Left lung (tissue), 14 donors: ENCODE measurements at places on chromosomes 2 and 18. TPM values are rescaled to one million over a fixed set of nuclear protein-coding genes. Genes with fewer than 3 reads are reported as not detected.

DNA sequence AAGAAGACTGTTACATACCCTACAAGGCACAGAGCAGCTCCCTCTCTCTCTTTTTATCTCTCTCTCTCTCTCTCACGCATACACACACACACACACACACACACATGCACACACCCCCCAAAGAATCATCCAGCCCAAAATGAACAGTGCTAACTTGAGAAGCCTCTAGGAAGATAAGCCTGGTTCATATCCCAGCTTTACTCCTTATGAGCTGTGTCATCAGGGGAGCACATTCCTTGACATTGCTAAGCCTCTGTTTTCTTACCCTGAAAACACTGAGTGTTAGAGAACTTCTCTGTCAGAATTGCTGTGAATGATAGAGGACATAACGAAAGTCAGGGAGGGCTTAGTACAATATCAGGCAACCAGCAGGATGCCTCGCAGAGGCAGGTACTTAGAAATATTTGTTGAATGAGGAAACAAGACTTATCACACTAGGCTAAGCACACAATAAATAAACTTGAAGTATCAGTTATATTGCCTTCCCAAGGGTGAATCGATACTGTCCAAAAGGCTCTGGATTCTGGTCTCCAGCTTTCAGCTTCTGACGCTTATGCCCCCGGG is 725.6 kb upstream of the ID2 start:
- no peak for DNase-seq

- no peak for DNase-seq
These were observed 39.8 kb upstream of the PARD3B start for GRCh38 chr2:204505488-204505887.

DNA sequence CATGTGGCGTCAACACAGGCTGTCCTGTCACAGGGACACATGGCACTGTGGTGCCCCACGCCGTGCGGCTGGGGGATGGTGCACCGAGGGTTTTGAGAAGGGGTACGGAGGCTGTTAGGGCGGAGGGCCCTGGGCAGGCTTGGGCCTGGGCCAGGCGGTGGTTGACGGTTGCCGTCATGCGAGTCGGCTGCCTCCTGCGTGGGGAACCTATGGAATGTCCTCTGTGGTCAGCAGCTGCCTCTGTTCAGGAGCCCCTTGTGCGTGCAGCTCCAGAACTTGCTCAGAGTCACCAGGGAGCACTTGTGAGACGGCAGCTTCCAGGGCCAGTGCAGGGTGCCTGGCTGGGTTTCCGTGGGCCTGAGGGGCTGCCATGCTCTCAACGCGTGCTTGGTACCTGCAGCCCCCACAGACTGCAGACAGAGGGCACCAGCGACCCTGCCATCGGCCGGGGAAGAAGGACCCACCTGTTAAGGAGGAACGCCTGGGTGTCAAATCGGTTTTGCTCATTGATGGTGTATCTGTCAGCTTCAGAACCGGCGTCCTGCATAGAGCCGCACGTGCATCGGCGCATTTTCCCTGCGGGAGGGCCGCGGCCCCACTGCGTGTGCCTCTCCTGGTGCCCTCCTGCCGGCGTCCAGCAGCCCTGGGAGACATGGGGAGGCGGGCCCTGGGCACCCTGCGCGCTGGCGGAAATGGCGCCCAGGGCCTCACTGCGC is 10.0 kb upstream of the D2HGDH start:
- no peak for DNase-seq

DNA sequence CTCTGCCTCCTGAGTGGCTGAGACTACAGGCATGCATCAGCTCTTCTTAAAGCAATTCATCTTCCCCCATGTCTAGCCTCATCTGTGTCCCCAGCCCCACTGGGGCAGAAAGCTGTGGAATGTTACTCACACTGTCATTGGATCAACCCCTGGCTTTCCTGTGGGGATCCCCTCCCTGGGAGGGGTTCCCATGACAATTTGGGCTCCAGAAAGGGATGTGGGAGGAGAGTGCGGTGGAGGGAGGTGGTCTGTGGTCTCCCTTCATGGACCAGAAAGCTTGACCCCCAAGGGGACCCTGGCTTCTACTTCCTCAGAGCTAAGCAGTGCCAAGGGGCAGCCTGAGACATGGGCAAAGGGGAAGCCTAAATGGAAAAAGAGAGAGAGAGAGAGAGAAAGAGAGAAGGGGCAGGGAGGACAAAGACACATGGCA is 1.3 kb downstream of the NGEF start:
- no peak for DNase-seq

DNA sequence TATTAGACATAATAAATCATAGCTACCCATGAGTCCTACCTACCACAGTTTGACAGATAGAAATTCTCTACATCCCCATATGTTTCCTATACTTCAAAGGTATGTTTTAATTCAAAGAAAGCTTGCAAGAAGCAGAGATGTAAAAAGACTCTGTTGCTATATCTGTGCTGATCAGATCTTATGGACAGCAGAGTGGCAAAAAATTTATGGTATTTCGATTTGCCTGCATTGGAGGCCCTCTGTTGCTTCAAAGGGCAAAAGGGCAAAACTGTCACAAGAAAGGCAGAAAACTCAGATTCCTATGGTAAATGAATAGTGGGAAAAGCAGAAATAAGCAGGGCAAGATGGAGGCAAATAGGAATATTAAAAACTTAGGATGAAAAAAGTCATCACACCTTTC is 447.8 kb upstream of the SPHKAP start:
- no peak for DNase-seq

DNA sequence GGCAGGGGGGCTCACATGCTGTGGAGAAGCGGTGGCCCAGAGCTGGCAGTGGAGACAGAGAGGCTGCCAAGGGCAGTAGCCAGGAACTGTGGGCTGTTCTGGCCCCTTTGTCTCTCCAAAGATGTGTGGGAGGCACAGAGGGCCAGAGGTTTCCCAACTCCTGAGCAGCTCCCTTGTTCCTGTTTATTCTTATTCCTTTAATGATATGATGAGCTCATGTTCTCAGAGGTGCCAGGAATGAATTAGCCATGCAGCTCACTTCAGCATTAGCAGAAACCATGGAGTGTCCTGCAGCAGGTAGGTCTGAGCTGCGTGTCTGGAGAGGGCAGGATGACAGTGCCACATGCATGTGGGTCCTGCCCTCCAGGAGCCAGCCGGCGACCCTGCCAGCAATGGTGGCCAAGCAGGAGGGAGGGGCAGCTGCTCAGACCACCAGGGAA is 77.9 kb upstream of the FZD7 start:
- no peak for DNase-seq

GRCh38 chr2:231294571-231295362 is 96.3 kb downstream of the ARMC9 start:
- no peak for DNase-seq

DNA sequence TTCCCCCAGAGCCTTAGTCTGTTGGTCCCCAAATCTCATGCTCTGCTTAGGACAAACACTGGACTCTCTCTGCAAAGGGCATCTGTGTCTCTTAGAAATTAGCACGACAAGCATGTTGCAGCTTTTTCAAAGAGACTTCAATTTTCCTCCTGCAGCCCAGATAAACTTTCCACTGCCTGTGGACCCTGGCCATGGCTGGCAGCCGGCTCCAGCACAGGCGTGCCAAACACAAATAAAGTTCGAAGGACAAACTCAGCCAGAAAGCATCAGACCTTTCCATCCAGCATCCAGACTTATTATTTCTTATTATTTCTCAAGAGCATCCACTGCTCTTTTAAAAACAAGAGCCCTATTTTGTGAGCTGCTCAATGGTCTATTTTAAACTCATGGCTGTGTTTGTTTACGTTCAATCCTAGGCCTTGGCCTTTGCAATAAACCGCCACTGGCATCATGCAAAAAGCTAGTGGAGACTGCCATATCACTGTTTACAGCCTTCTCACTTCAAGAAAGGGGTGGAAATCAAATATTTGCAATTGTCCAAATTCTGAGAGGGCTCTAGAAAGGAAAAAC is 300.8 kb downstream of the BCL11A start:
- peak; percentile 5 for DNase-seq

- no peak for DNase-seq
These were observed 11.9 kb upstream of the B3GNT7 start for GRCh38 chr2:231383416-231384108.

DNA sequence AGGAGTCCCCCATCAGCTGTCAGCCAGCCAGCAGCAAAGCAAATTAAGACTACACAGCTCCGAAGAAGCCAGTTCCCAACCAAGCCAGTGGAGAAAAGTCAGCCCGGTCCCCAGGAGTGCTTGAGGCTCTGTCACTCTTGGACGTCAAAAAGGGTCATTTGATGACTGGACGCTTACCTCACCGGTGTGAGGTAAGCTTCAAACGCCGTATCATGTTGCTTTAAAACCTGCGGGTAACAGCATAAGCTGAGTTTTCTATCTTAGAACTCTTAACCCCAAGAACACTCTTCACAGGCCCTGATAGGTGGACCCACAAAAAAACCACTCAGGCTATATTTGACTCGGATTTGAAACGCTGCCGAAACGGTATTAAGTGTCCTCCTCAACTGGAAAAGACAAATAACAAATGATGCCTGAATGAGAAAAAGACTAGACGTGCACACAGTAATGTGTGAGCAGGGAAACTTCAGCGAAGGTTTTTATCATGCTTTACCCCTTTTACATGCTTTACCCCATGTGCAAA is 682 bp upstream of the LNPK start:
- DNase-seq, result no peak

- no peak for DNase-seq
These were observed 67.9 kb upstream of the PIK3C3 start for GRCh38 chr18:41887100-41887499.

DNA sequence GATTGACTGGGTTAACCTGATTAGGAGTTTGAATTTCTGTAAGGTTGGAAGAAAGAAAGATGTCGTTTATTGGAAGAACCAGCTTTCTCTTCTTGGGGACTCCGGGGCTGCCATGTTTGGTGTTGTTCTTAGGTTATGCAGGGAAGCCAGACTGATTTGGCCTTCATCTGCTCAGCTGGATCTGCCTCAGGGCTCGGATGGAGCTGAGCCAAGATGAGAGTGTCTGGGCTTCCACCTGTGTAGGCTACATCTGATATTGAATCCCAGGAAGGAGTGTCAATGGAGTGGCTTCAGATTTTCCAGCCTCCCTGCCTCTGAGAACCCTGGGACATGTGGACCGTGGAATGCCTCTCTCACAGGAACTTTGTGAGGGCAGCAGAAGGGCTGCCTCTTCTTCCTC is 126.1 kb downstream of the WDSUB1 start:
- no peak for DNase-seq

- DNase-seq, result no peak
These were observed 131.0 kb downstream of the ZAP70 start for GRCh38 chr2:97844311-97844859.

DNA sequence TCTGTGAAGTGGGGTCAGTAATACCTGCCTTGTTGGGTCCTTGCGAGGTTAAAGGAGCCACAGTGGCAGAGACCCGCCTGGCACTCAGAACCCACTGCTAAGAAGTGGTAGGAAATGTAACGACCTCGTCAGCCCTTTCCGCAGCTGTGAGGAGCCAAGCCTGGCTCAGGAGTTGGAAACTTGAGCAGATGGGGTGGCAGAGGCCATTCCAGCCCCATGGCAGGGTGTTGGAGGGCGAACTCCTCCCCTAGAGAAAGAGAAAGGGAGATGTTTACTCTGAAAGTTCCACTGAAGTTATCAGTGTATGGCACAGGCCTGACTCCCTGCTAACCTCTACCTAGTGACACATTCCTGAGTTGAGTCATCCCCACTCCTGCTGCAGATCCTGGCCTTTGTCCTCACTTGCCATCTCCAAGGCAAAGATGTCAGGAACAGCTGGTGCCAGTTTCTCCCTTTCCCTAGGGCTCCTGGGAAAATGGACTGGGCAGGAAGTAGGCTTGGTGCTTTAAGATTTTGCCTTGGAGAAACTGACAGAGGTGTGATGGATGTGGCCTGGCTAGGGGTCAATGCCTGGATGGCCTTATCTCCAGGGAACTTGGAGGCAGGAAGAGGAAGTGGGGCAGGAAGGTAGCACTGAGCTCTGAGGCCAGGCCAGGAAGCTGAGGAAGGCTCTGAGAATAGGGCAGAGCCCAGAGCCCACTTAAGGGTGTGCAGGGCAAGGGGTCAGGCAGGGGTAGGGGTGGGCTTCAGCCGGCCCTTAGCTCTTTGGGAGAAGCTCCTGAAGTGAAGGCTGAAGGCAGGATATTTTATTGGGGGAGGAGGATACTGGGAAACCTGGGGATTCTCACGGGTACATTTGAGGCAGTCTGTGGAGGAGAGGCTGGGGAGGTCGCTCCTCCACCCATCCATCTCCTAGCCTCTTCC is 888 bp downstream of the VAMP5 start:
- no peak for DNase-seq

DNA sequence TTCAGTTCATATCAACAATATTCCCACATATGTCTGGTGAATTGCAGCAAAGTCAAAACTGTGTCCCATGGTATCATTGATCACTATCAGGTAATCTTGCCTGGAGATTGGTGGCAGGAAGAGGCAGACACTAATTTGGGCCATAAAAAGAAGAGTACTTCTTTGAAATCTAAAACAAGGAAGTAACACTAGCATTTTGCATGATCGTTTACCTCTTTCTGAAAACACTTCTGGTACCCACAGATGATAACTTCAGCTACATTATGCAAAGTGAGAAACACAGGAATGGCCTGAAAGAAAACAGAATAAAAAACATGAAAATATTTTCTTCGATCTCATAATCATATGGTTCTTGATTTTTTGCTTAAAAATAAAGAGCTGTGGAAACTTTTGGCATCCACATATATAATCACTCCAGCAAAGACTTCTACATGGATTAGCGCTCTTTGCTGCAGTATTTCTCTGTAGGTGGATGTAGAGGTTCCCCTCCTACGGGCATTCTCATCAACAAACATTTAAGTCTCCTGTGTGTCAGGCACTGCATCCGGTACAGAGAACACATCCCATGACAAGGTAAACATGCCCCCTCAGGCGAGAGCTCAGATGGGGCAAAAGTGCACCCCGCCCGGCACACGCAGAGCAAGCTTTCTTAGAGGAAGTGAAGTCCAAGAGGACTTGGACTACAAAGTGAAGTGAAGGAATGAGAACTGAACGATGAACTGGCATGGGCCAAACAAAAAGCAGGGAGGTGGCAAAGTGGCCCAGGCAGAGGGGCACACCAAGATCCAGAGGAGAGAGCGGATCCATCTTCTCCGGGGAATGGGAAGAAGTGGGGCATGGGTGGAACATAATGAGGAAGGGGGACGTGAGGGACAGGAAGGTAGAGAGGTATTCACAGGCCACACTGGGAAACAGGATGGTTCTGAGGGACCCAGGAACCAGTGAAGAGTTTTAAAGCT is 68.0 kb upstream of the RIOK3 start:
- DNase-seq, result no peak

GRCh38 chr2:203928849-203929248 is 7.7 kb upstream of the ICOS start:
- no peak for DNase-seq

MROH2A gene
- 0.61 TPM for polyA plus RNA-seq

DLX1 gene
- polyA plus RNA-seq, result not detected

NDC80 gene
- 47.6 TPM for polyA plus RNA-seq

SLC38A11 gene
- polyA plus RNA-seq, result 3.6 TPM

DHRS9 gene
- 0.34 TPM for polyA plus RNA-seq

TBR1 gene
- polyA plus RNA-seq, result not detected

IL1RN gene
- 1.3 TPM for polyA plus RNA-seq

MBOAT2 gene
- 58.6 TPM for polyA plus RNA-seq

LAMA3 gene
- polyA plus RNA-seq, result 151 TPM

CAVIN2 gene
- polyA plus RNA-seq, result 129 TPM

ZAP70 gene
- 2.4 TPM for polyA plus RNA-seq

LOXL3 gene
- 9.8 TPM for polyA plus RNA-seq
